Myometrial cell (primary cell): ENCODE measurements at places on chromosomes 2 and 18. TPM values are rescaled to one million over a fixed set of nuclear protein-coding genes. Genes with fewer than 3 reads are reported as not detected.

The C1QL2 gene
- total RNA-seq: not detected in 2 replicates

The SLC30A3 gene
- not detected in 2 replicates for total RNA-seq

The TBR1 gene
- total RNA-seq: not detected in 2 replicates

The MROH2A gene
- not detected in 2 replicates for total RNA-seq

The COX5B gene
- total RNA-seq: 286 and 375 TPM in 2 replicates

The CYTIP gene
- not detected in 2 replicates for total RNA-seq

The ERMN gene
- not detected in 2 replicates for total RNA-seq

The OSBPL1A gene
- total RNA-seq: 16.8 and 20.2 TPM in 2 replicates

The ACVR1C gene
- total RNA-seq: not detected in 2 replicates

The ASAP2 gene
- 25.9 and 28.2 TPM in 2 replicates for total RNA-seq

The ZNF892 gene
- 1.2 and 3.2 TPM in 2 replicates for total RNA-seq

The MARCHF4 gene
- total RNA-seq: 1.4 and 2.6 TPM in 2 replicates

The NEU2 gene
- not detected in 2 replicates for total RNA-seq

The CGREF1 gene
- total RNA-seq: 0.29 and 1.8 TPM in 2 replicates

The TACR1 gene
- total RNA-seq: not detected in 2 replicates

The EML6 gene
- total RNA-seq: 0.35 and 4.3 TPM in 2 replicates
